ENCODE measurements at places on chromosomes 2 and 18.

DNA sequence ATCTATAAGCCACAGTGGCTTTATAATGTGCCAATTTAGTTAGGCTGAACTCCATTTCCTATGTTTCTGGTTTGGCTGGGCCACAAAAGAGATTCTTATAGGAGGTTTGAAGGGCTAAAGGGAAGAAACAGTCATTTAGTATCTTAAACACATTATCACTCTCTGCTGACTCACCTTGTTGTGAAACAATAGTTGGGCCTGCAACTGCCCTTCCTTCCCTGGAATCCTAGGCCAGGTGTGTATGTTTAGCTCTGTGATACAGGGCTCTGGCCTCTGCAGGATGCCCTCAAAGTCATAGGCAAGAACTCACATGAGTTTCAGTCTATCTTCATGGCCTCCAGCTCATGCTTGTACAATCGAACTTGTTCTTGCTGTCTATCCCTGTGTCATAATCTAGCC is 400.0 kb upstream of the CELF4 start:
- no peak for DNase-seq

DNA sequence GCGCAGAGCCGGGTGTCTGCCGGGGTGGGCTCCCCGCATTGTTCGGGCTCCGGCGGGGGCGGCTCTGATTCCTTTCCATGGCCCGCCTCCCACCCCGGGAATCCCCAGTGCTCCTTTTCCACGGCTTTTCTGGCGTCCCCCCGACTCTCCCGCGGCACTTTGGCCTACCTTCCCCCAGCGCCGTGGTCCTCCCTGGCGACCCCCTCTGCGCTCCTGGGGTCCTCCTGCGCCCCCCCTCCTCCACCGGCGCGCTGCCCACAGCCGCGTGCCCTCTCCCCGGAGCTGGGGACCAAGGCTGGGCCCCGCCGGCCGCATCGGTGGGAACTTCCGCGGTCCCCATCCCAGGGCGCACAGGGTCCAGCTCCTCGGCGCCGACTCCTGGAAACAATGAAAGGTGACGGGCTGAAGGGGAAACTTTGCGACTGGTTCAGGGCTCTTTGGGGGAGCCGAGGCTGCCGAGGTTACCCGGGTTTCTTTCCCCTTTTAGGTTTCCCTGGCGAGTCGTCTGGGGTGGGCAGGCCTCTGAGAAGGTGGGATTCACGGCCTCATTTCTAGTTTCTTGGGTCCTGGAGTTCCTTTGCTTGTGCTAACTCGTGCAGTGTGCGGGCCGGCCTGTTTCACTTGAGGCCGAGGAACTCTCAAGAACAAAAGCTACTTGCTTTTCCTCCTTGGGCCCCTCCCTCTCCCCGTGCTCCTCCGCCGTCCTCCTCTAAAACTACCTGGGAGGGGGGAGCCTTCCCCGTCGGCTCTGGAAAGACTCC is 2.2 kb downstream of the TGIF1 start:
- DNase-seq, result peak; percentile 82

- no peak for DNase-seq
These were observed 101.0 kb downstream of the FAM210A start for GRCh38 chr18:13625355-13625754.

GRCh38 chr2:107036293-107036692 is 150.3 kb upstream of the ST6GAL2 start:
- DNase-seq, result no peak

- peak; percentile 8 for DNase-seq
These were observed 141.6 kb upstream of the TTC39C start for GRCh38 chr18:23872701-23873550.

- DNase-seq, result no peak
These were observed 104.7 kb upstream of the CNGA3 start for GRCh38 chr2:98241592-98241991.

GRCh38 chr2:204225671-204226073 is 289.1 kb downstream of the ICOS start:
- DNase-seq, result no peak

GRCh38 chr2:182883451-182883850 is 17.0 kb upstream of the FRZB start:
- DNase-seq, result no peak

- DNase-seq, result no peak
These were observed 9.1 kb downstream of the KCNK3 start for GRCh38 chr2:26701596-26701995.

GRCh38 chr2:10253596-10254372 is 48.9 kb upstream of the HPCAL1 start:
- DNase-seq, result peak; percentile 82

DNA sequence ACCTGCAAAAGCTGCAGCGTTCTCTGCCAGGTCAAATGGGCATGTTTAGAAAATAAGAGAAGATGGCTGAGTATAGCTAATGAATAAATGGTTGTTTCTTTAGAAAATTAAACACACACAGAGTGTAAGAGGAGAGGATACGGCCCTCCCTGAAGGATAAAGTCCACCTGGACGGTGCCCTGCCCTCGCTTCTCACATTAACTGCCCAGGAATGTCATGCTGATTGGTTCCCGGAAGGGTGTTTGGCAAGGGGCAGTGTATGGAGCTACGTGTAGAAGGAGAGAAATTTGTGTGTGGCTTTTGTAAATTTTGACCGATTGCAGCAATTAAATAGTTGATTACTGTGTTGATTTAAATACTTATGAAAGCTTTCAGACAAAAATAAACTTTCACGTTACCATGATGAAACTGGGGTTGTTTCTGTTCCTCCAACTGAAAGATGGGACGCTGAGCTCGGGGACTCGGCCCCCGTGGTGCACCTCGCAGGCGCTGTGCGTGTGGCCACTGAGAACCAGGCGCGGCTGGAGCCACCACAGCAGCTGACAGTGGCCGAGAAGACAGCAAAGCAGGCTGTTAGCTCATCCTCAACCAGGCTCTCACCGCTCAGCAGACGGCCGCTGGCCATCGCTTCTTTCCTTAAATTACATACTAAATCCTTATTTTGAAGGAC is 22.7 kb downstream of the MPPE1 start:
- no peak for DNase-seq

DNA sequence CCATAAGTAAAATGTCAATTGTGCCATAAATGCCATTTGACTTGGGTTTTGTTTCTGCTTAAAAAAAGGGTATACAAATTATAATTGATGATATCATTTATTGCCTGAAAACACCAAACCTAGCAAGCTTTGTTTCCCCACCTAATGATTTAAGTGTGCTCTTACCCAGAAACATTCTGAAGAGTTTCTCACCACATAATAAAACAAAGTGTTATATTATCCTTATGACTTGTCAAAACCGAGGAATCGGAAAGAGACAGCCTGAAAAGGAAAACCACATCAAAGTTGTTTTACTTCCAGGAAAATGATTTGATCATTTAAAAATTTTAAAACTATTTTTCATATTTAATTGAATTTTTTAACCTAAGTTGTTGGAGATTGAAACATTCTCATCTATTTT is 170.5 kb upstream of the SLC39A10 start:
- DNase-seq, result no peak

DNA sequence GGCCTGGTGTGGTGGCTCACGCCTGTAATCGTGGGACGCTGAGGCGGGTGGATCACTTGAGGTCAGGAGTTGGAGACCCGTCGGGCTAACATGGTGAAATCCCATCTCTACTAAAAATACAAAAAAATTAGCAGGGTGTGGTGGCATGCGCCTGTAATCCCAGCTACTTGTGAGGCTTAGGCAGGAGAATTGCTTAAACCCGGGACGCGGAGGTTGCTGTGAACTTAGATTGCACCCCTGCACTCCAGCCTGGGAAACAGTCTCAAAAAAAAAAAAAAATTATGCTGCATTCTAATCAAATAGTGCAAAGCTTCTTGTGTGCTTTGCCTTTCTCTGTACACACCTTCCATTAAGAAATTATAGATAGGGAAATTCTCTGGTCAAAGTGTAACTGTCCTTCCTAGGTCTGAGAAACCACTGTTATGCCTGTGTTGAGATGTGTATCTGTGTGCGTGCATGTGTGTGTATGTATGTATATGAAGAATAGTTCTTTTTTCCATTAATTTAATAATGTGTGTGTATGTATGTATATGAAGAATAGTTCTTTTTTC is 2.5 kb downstream of the CD28 start:
- no peak for DNase-seq

GRCh38 chr2:28602751-28603639 is 107.1 kb downstream of the PLB1 start:
- DNase-seq, result no peak

DNA sequence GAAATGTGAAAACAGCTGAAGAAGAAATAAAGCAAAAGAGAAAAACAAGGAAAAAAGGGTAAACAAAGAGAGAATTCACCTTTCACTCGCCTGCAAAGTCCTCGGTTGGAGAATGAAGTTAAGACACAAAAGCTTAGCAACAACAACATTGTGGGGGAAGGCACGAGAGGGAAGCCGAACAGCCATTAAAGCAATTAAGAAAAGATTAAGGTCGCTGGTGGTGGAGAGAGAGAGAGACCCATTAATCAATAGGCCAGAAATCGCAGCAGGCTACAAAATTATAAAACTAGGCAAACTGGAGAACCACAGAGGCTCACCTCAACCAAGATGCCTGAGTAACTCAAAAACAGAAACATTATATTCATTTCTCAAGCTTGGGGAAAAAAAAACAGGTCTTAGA is 120.0 kb upstream of the SIX3 start:
- DNase-seq, result no peak

GRCh38 chr2:162244541-162245031 is 1.3 kb upstream of the FAP start:
- DNase-seq, result peak; percentile 8

DNA sequence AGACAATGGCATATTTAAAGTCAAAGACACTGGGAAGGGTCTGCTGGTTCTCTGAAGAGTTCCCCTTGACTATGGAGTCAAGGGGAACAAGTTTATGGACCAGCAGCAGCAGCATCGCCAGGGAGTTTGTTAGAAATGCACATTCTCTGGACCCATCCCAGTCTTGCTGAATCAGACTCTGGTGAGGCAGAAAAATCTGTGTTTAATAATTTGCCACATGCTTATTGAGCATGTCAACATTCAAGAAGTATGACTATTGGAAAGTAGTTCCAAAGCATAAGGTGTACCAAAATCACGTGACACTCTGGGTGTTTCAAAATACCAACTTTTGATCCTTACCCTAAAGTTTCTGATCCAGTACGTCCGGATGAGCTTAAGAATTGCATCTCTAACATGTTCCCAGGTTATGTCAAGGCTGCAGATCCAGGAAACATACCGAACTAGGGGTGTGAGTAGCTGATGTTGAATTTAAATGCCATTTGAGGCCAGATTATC is 853.8 kb downstream of the TMEM182 start:
- DNase-seq, result no peak

All from ELF-1 (cell line).